Neural progenitor cell (in vitro differentiated cells): ENCODE measurements at places on chromosomes 13 and 19. TPM values are rescaled to one million over a fixed set of nuclear protein-coding genes. Genes with fewer than 3 reads are reported as not detected.

GRCh38 chr19:50719566-50719965 is at the start of gene SHANK1:
TSS of gene SHANK1 (minus strand) at chr19:50719802. CDS start at chr19:50716919, 2,883 bp downstream.
- peaks cover 100% of the 10 kb centered on the region for H3K27me3 ChIP-seq
- no peak within 1 kb of the TSS for H3K27ac ChIP-seq
- H3K4me1 ChIP-seq: peaks cover 7% of the 10 kb centered on the region

DNA sequence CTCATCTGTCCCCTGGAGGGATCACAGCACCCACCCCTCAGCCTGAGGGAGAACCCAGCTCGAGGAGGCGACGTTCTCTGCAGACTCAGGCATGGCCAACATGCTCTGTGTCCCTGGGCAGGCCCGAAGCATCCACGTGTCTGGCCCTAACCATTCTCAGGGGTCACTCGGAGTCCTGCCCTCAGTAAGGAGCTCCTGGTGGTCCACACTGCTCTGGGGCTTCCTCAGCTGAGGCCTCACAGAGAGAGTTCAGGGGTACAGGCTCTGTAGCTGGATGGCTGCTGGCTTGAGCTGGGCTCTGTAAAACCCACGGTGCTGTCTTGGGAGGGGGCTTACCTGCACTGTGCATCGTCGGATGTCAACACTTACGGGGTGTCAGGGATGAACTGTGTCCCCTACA is 4.4 kb upstream of the SIGLEC8 start:
- no peak for DNase-seq
- peaks cover 36% of the 10 kb centered on the region for H3K27me3 ChIP-seq
- H3K4me1 ChIP-seq: no peaks in the 10 kb centered on the region
- H3K4me3 ChIP-seq: no peak overlapping the region

- no peaks in the 10 kb centered on the region for H3K36me3 ChIP-seq
- H3K27ac ChIP-seq: no peak overlapping the region
- no peak for DNase-seq
- H3K4me1 ChIP-seq: no peaks in the 10 kb centered on the region
- H3K27me3 ChIP-seq: no peaks in the 10 kb centered on the region
- H3K4me3 ChIP-seq: no peak overlapping the region
Measured at GRCh38 chr19:44585371-44586133, 27.8 kb upstream of the IGSF23 start.

- H3K27me3 ChIP-seq: no peaks in the 10 kb centered on the region
- H3K36me3 ChIP-seq: no peaks in the 10 kb centered on the region
- no peak for DNase-seq
- H3K4me3 ChIP-seq: no peak overlapping the region
- H3K4me1 ChIP-seq: peaks cover 7% of the 10 kb centered on the region
- H3K27ac ChIP-seq: no peak overlapping the region
Measured at GRCh38 chr19:51364200-51365106, 1.7 kb downstream of the ETFB start.

DNA sequence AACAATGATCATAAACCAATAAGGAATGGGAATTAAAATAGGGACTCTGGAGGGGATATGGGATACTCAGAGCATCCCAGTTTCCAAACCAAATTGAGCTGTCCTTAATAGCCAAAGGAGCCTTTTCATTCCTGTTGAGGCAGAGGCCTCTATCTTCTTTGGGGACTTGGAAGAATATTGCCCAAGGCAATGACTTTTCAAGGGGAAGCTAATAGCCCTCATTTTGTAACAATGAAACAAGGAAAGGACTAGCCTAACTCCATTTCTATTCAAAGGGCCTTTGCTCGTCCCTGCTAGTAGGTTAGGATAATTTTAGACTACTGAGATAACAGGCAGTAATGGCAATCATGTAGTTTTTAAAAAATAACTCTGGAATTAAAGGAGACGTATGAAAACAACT is 789.8 kb upstream of the SLITRK5 start:
- no peak for DNase-seq
- peaks cover 4% of the 10 kb centered on the region for H3K27me3 ChIP-seq
- no peaks in the 10 kb centered on the region for H3K36me3 ChIP-seq
- H3K27ac ChIP-seq: no peak overlapping the region
- H3K4me3 ChIP-seq: no peak overlapping the region

DNA sequence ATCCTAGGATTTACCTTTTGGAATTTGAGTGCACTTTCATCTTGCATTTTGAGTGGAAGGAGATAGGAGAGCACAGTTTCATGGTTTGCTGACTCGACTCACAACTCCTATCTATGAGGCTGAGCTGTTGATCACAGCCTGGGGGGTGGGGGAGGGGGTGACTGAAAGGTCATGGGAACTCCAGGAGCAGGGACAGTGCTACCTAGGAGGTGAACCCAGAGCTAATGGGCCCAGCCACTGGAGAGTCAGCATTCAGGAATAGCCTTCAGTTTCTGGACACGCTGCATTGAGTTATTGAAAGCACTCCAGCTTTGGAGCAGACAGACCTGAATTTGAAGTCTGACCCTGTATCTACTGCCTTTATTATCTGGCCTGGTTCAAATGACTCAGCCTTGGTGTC is 339.9 kb downstream of the SLC7A1 start:
- no peaks in the 10 kb centered on the region for H3K4me1 ChIP-seq
- no peak for DNase-seq
- H3K36me3 ChIP-seq: no peaks in the 10 kb centered on the region
- H3K27ac ChIP-seq: no peak overlapping the region

DNA sequence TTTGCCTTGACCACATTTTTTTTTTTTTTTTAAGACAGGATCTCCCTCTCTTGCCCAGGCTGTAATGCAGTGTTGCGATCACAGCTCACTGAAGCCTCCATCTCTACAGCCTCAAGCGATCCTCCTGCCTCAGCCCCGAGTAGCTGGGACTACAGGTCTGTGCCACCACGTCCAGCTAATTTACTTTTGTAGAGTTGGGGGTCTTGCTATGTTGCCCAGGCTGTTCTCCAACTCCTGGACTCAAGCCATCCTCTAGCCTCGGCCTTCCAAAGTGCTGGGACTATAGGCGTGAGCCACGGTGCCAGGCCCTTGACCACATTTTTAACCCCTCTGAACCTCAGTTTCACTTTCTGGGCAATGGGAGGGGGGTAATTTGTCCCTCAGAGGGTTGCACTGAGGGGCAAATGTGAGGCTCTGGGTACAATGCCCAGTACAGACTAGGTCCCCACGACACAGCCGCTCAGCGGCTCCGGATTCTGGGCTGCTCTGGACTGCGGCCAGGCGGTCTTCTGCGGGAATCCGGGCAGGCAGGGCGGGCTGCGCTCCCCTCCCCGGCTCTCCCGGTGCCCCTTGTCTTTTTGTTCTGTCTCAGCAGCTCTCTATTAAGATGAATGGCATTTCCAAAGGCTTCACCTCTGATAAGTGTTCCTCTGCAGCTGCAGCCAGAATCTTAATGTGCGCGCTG is 3.8 kb upstream of the ALOX5AP start:
- no peaks in the 10 kb centered on the region for H3K27me3 ChIP-seq
- no peak overlapping the region for H3K4me3 ChIP-seq
- no peaks in the 10 kb centered on the region for H3K36me3 ChIP-seq
- H3K27ac ChIP-seq: no peak overlapping the region

- peak overlapping the region; percentile 69 for H3K27ac ChIP-seq
- peak; percentile 99 for DNase-seq
- H3K4me1 ChIP-seq: peaks cover 20% of the 10 kb centered on the region
- no peaks in the 10 kb centered on the region for H3K27me3 ChIP-seq
- H3K4me3 ChIP-seq: peak overlapping the region; percentile 98
Measured at GRCh38 chr13:110715395-110716246, 2.1 kb downstream of the ING1 start.

The TPTE2 gene
- total RNA-seq: 0.06 and 0.17 TPM in 2 replicates

The PDCD2L gene
- total RNA-seq: 15.2 and 26.9 TPM in 2 replicates

The KLC3 gene
- total RNA-seq: 0.50 TPM in 1 of 2 replicates, not detected in the other
